NCI-H526 (cell line): ENCODE measurements at places on chromosomes 1 and 21.
A peak's percentile ranks its signal among the peaks of the same experiment; 100 is the strongest.

- DNase-seq = no peak
Observed at GRCh38 chr1:107669996-107670395, 295.0 kb downstream of the VAV3 start.

GRCh38 chr21:45303751-45304475, 16.2 kb upstream of the POFUT2 start:
- DNase-seq = no peak

GRCh38 chr1:226572325-226572726, 23.8 kb downstream of the STUM start:
- DNase-seq = no peak

- DNase-seq = peak; percentile 35
Observed at GRCh38 chr1:45012639-45013278, 705 bp downstream of the UROD start.

DNA sequence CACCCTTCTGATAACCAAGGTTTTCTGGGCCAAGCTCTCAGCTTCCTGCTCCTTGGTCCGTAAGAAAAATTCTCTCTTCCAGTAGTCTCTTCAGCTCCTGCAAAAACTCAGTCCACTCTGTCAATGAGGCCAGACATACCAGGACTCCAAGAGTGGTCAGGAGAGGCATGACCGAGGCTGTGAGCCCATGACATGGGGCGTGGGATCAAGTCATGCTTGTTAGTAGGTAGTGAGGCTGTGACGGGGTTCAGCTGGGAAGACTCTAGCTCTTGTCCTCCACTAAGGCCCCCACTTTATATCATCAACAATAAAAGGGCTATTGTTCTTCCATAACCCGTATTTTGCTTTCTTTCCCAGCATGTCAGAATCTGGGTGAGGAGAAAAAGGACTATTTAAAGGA, 10.1 kb upstream of the HCRTR1 start:
- DNase-seq = no peak

- no peak for DNase-seq
Observed at GRCh38 chr1:14303011-14303410, 295.5 kb upstream of the KAZN start.

DNA sequence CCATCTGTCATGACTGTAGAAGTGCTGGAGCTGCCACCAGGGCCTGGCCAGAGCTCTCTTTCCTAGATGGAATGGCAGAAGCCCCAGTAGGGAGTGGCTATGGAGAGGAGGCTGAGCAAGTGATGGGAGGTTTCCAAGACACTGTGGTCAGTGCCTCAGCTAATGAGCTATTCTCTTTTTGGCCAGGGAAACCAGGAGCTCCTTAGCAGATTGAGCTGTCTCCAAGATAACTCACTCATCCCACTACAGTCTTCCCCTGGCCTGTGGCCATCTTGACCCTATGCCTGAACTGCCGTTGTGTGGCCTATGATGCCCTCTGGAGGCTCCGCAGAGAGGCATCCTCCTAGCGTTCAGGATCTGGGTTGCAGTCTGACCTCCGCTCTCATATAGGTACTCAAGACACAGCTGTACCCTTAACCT, 60.5 kb downstream of the ERI3 start:
- peak; percentile 15 for DNase-seq

GRCh38 chr1:212759683-212760082, 31.9 kb downstream of the NSL1 start:
- DNase-seq = no peak

GRCh38 chr1:18546026-18546425, 65.3 kb downstream of the KLHDC7A start:
- DNase-seq = no peak
